ENCODE measurements at places on chromosomes 4 and X.
A peak's percentile ranks its signal among the peaks of the same experiment; 100 is the strongest.

DNA sequence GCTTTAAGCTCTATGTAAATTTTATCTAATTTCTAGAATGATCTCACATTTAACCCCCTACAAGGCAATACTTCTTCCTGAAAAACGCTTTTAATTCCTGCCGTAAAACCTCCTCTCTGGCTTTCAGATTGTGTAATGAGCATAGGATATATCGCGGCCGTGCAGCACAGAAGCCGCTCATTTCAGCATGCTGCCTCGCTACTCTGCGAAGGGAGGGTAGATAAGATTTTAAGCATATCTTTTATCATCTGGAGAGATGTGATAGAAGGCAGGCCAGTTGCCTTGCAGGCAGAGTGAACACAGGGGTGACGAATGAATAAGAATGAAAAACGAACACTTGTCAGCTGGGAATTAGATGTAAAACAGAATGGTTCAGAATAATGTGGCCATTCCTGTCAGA, 265.5 kb downstream of the UNC5C start:
- DNase-seq, result no peak

DNA sequence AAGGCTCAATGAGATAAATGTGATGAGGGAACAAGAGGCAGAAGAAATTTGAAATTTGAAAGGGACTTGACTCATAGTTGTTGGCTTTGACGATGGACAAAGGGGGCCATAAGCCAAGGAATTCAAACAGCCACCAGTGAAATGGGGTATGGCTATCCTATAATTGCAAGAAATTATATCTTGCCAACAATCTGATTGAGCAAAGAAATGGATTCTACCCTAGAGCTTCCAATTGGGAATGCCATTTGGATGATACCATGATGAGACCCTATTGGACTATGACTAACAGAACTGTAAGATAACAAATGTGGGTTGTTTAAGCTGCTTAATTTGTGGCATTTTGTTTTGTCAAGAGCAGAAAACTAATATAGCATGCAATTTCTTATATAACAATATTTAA, 270.1 kb upstream of the ARSJ start:
- no peak for DNase-seq

- DNase-seq, result no peak
These were observed 8.2 kb downstream of the DGKQ start for GRCh38 chr4:965048-965765.

- DNase-seq, result no peak
These were observed 230.4 kb upstream of the GATB start for GRCh38 chr4:151991001-151991883.

- no peak for DNase-seq
These were observed 5.6 kb upstream of the TEC start for GRCh38 chr4:48275247-48275646.

DNA sequence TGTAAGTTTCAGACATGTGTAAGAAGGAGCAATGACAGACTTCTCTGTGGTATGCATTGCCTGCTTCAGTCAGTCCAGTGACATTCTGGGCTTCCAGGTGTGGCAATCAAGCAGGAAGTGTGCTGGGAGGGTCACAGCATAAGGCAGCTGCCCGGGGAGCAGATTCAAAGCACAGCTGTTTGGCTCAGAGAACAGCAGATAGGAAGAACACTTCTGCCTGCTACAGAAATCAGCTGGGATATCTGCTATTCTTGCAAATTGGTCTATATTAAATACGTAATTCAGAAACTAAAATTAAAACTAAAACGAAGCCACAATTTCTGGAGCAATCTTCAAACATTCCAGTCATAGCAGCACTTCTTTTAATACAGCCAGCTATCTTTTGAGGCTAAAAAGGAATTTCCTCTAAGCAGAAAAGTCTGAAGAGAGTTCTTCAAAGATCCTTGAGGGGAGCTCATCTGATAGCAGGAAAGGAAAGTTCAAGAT, 47.5 kb upstream of the GALNT7 start:
- DNase-seq, result no peak

GRCh38 chr4:118273642-118274041, 79.2 kb downstream of the PRSS12 start:
- DNase-seq, result no peak

DNA sequence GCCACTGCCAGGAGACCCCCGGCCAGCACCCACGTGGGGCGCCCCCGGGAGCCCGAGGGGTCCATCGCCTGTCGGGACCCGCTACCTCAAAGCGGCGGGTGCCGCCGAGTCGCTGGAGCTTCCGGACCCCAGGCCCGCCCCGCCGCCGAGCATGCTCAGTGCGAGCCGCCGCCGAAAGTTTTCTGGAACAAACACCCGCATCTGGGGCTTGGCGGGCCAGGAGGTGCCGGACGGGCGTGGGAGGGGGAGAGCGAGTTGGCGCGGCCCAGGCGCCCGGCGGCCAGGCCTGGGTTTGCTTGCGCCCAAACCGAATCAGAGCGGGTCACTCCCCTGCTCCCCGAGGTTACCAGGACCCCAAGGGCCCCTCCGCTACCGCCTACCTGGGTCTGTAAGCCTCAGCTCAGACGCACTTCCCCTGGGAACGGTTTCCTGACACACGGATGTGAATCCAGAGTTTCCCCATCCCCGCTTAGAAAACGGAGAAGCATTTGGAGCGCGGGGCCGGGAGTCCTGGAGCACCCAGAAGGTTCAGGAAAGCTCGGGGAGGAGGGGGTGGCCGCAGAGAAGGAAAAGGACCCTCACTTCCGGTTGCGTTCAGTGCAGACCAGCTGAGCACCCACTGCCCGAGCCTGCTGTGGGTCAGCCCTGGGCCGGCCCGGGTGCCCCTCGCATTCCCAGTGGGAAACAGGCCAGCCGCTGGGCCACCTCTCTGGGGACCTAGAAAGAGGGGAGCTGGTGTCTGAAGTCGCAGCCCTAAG, at the start of gene EVC2:
Gene EVC2, minus strand, starts transcription at position 111 of the 758 bp plus-strand sequence. Its CDS starts 46 bp downstream, at position 65.
- peak; percentile 49 for DNase-seq

- DNase-seq, result no peak
These were observed 25.3 kb upstream of the PLCXD1 start for GRCh38 chrX:255923-256331.

DNA sequence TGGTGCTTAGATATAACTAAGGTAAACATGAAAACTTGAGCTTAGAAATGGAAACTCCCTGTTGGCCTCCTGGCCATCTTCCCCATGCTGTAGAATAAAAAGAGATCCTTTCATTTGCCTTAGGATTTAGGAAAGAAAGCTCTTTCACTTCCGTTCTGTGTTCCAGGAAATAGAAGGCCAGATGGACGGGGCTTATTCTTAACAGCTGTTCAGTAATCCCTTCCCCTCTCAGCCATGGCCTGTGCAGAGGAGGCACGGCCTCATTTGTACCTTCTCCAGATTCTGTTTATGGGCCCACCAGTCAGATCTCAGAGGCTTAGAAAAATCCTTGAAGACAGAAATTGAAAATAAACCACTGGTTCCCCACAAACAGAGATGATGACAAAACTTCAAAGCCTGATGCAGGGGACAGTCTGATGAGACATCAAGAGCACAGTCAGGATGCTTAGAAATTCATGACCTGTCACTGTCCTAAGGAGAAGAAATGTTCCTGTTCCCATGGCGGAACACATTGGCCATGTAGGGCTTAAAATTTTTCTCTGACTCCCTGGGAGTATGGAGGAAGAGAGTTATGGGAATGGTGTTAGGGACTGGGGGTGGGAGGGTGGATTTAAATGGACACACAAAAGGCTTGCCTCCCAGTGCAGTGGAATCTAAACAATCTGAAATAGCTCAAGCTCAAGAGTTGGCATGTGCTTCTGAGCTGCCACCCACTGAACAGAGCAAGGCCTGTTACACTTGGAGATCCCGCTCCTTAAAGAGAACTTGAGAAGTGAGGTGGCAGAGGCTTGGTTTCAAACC, 188.8 kb downstream of the SOWAHB start:
- DNase-seq, result no peak

- DNase-seq, result no peak
These were observed 150.9 kb downstream of the ENPP6 start for GRCh38 chr4:184066584-184067300.

DNA sequence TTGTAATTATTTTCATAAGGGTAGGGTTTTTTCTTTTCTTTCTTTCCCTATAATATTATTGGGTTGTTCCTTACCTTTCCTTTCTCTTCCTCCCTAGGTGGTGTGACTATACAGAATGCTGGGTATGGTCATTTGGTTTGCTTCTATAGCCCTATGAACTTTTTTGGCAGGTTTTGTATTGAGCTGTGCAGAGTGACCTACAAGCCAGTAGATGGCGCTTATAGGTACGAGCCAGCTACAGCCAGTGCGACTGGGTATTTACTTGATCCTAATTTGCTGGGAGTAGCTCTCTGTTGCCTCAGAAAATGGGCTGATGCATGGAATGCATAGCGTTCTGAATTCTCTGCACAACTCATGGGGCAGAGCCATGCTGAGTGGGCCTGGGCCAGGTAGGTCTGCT, 423.3 kb downstream of the MAGEE1 start:
- no peak for DNase-seq

- no peak for DNase-seq
These were observed 202.8 kb upstream of the SMIM31 start for GRCh38 chr4:164550989-164551712.

DNA sequence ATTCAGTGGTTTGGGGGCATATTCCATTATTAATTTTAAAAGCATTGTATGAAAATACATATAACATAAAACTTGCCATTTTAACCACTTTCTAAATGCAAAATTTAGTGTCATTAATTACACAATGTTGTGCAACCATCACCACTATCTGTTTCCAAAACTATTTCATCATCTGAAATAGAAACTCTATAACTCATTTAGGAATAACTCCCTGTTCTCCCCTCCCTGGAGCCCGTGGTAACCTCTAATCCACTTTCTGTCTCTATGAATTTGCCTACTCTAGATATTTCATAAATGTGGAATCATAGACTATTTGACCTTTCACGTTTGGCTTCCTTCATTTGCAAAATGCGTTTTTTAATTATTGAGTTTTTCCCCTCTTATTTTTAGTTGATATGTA, 101.4 kb upstream of the GPC4 start:
- DNase-seq, result no peak

DNA sequence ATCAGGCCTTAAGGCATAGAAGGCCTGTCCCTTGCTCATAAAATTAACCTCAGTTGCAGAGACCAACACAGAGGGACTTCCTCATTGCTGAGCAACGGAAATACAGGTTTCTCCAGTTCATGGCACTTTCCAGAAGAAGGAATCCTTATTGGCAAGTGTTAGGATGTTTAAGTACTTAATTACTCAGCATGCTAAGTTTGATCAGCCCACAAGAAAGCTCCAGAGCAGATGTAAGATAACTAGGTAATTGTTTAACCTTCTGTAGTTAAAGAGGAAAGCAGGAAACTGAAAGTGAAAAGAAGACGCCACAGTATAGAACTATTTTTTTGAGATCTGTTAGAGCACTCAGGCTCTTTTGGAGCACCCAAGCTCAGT, 33.5 kb downstream of the SMS start:
- DNase-seq, result no peak

GRCh38 chr4:120769227-120769626, 153.3 kb downstream of the PRDM5 start:
- DNase-seq, result no peak

DNA sequence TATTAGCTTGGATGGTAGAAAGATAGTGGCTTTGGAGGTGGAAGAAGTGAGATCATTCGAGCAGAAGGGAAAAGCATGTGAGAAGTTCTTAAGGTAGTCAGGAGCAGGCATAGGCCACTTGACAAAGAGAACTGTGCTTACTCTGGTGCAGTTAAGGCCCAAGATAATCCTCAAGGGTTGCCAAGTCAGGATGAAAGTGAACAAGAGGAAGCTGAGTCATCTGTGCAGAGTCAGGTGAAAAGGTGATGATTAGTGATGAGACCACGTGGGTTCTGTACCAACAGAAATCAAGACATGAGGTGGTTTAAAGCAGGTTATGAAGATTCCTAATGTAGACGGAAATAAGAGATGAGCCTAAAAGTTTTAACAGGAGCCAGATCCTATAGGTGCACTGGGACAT, 369.8 kb downstream of the DTHD1 start:
- no peak for DNase-seq

DNA sequence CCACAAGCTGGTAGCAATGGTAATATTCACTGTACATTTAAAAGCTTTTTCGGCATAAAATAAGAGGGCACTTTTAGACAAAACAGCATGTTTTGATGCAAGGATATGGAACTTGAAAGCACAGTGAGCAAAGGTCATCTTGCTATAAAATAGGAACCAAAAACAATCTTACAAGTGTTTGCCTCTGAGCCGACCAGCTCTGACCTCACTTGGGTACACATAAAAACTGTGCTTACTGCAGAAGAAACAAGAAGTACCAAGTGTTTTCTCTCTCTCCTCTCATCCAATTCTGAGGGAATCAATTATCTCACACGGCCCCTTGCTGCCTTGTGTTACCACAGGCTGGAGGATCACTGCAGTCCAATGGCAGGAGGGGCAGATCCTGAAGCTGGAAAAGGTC, 4.8 kb upstream of the IQSEC2 start:
- DNase-seq, result no peak

DNA sequence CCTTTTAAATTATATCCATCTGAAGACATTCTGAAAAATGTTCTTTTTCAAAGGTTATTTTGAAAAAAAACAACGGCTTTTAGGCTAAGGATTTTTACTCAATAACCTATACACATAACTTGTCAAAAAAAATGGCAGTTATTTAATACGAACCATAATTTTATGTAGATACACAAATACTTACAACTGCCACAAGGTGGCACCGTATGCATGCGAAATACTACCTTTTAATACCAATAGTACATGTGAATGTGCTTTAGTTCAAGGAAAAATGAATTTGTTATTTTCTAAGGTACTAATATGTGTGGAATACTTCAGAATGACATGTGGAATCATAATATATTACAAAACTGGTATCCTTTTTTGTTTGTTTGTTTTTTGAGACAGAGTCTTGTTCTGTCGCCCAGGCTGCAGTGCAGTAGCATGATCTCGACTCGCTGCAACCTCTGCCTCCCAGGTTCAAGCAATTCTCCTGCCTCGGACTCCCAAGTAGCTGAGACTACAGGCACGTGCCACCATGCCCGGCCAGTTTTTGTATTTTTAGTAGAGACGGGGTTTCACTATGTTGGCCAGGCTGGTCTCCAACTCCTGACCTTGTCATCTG, 4.6 kb upstream of the MAD2L1 start:
- no peak for DNase-seq

DNA sequence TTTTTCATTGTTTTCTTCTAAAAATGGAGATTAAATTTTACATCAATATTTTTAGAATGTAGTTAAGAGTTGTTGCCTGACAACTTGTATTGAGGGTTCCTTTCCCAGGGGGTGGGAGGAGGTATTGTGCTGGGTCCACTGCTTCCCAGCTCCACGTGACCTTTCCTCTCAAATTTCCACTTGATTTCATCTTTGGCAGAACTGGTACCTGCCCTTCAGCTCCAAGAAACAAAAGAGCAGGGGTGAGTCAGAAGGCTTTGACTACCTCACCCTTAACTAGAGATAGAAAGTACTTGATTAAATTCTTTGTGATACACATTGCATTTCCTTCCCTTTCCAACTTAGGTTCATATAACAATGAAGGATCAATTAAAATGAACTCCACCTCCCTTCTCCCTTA, 19.7 kb downstream of the TRIM2 start:
- no peak for DNase-seq

GRCh38 chr4:186104114-186104889, at the start of gene FAM149A:
Gene FAM149A (plus strand): TSS chr4:186104704.
- DNase-seq, result no peak

DNA sequence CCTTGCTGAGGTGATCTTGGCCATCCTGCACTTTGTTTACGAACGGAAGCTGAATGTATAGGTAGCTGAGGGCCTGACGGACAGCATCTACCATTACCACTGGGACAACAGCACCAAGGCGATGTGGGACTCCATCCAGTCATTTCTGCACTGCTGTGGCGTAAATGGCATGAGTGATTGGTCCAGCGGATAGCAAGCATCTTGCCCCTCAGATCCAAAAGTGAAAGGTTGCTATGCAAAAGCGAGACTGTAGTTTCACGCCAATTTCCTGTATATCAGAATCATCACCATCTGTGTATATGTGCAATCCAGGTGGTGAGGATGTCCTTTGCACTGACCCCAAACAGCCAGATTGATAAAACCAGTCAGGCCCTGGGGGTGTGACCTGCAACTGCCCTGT, 4.2 kb upstream of the PYURF start:
- no peak for DNase-seq

All from liver (tissue), 10 donors.